Fibroblast of pulmonary artery (primary cell): ENCODE measurements at places on chromosomes 3 and 15.

DNA sequence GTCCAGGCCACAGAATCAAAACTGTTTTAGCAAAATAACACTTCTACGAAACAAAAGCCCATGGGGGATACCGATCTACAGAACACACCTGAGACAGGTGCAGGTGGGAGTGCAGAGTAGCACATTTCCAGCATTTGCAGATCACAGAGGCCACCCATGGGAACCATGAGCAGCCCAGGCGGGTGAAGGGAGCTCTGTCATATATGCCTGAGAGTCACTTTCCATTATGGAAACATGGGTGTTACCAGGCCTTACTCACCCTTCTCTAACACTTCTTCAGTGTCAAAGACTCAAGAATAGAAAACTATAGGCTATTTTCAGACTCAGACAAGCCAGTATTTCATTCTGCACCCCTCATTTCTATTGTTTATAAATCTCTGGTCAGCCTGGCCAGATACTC is 3.5 kb downstream of the PLA1A start:
- DNase-seq: no peak

DNA sequence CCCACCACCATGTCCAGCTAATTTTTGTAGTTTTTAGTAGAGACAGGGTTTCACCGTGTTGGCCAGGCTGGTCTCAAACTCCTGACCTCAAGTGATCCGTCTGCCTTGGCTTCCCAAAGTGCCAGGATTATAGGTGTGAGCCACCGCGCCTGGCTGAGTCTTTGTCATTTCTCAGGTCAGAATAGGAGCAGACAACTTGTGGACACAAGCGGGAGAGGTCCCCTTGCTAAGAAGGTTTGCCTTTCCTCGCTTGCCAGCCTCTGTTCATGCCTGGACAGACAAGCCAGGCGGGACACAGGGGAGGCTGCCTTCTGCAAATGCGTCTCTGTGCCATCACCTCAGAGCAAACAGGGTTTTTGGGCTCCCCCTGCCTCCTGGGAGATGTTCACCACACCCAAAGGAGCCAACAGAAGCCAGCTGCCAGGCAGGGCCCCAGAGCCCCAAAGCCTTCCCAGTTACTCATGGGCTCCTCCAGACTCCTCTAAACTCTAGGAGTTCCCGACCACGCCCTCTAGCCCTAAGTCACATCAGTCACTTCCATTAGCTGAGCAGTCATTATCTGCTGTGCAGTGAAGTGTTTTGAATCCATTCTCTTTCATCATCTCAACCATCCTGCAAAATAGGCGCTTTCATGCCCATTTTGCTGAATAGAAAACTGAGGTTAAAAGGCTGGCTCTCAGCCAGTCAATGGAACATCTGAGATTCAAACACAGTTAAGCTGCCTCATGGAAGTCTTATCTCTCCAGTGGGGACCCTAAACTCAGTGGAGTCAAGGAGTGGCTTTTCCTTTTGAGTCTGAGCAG is 245.0 kb downstream of the UACA start:
- no peak for DNase-seq

DNA sequence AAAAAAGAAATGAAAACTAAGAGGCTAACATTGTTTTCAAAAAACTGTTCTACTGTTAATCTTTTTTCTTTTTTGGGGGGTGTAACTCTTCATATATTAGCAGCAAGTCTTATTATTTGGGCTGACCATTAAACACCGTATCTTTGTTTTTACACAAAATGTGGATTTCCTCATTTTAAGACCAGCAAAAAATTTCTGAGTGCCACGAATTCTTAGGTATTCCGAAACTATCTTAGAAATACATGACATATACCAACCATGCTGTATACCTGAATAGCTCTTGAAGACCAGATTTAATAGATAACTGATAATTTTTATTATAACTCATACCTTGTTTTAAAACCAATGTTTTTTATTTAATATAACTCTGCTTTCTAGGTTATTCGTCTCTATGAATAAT is 620 bp upstream of the TTC23 start:
- DNase-seq: no peak

GRCh38 chr15:31440754-31441311 is 114.2 kb downstream of the KLF13 start:
- DNase-seq: peak; percentile 29

GRCh38 chr15:58383876-58384275 is 47.9 kb upstream of the LIPC start:
- no peak for DNase-seq

- peak; percentile 81 for DNase-seq
These were observed 41.6 kb downstream of the PIK3CA start for GRCh38 chr3:179189759-179190158.

GRCh38 chr3:20564966-20565365 is 379.0 kb upstream of the SGO1 start:
- no peak for DNase-seq

DNA sequence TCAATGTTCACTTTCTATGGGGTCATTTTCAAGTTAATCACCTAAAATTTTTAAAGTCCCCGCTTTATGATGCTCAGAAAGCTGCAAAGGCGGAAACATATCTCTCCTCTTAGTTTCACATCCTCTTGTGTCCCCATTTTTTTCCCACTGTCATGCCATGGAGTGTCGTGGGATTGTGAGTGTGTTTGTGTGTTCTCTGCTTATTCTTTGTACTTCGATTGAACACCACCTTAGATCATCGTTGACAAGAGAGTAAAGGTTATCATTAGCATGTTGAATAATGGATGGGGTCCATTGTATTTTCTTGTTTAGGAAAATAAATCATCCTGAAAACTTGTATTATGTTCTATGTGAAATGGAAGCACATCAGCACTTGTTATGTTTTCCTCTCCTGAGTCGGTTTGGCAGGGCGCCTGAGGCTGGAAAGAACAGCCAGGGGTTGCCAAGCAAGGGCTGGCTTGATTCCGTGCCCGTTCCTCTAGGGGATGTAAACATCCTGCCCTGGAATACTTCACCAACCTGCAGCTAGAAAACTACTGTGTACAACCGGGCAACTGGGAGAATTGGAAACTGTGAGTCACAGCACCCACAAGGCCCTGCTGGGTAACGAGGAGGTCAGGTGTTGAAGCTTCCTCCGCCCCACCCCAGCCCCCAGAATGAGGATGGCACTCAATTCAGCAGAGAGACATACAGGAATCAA is 67.2 kb downstream of the EIF4E3 start:
- peak; percentile 56 for DNase-seq

DNA sequence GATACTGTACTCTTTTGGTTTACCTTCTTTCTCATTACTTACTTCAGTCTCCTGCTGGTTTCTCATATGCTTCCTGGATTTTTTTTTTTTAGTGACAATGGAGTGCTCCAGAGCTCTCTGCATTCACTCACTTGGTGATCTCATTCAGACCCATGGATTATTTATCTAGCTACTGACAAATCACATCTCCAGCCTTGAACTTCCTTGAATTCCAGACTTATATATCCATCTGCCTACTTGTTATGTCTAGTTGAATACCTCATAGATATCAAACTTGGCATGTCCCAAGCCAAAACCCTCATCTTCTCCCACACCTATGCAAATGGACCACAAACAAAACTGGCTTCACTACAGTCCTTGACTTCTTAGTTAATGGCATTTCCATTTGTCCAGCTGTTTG is 234.7 kb upstream of the ZPLD1 start:
- peak; percentile 18 for DNase-seq
